ENCODE measurements at places on chromosomes 1 and 21.

DNA sequence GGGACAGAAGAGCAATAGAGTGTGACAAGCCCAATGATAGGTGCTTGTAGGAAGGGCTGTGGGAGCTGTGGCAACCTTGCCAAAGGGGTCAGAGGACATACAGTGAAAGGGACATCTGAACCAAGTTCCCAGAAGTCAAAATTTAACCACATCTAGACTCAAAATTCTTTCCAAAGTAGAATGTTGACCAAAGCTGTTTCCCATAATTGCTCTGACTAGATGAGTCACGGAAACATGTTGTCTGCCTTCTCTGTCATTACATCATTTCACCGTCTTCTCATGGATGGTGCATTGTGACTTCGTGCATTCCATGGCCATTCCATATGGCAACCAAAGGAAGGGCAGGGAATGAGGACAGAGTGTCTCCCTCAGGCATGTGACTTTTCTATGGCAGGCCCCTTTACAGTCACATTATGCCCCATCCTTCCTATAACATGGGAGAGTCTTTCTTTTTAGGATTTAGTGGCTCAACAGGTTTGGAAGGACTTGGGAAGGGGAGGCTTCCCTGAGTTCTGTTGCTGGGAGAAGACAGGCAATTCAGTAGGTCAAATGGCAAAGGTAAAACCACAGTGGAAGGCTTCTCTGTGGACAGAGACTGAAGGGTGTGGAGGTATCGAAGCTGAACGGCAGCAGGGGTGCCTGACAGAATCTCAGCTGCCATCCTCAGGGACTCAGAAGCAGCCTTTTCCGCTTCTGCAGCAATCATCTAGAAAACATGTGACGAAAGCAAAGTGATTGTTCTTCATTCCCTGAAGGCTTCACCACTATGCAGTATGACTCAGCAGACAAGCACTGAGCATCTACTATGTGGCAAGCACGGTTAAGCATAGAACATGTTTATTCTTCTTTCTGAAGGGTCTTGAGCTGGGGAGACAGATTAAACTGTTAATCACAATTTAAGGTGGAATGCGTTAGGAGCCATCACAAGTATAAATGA, 24.7 kb downstream of the NPHS2 start:
- peak; percentile 82 for DNase-seq

DNA sequence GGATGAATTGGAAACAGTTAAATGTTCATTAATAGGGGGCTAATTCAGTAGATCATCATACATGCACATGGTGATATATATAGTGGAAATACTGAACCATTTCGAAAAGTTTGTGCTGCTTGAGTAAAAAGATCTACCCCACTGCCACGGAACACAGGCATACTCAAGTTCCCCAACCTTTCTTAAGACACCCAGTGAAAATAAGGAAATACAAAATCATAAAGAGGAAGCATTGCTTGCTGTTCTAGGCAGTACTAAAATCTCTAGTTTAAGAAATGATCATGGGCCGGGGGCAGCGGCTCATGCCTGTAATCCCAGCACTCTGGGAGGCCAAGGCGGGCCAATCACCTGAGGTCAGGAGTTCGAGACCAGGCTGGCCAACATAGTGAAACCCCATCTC, 37.6 kb upstream of the KIRREL1 start:
- no peak for DNase-seq

GRCh38 chr1:208013210-208013609, 102.3 kb upstream of the CD34 start:
- no peak for DNase-seq

DNA sequence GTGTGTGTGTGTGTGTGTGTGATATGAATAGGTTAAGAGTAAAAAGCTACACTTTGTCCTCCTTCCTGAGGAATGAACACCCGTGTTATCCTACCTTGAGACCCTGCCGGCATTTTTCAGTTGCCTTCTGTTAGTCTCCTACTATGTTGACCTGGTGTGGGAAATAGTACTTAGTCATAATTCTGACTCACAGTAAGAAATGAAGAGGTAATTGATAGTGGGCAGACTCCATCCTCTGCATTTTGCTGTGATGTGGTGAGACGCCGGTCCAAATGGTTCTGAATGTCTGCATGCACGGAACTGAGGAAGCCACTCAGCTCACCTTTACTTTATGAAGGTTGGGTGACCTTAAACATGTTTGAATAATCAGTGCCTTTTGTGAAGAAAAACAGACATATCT, 12.6 kb downstream of the CD101 start:
- DNase-seq: peak; percentile 44

DNA sequence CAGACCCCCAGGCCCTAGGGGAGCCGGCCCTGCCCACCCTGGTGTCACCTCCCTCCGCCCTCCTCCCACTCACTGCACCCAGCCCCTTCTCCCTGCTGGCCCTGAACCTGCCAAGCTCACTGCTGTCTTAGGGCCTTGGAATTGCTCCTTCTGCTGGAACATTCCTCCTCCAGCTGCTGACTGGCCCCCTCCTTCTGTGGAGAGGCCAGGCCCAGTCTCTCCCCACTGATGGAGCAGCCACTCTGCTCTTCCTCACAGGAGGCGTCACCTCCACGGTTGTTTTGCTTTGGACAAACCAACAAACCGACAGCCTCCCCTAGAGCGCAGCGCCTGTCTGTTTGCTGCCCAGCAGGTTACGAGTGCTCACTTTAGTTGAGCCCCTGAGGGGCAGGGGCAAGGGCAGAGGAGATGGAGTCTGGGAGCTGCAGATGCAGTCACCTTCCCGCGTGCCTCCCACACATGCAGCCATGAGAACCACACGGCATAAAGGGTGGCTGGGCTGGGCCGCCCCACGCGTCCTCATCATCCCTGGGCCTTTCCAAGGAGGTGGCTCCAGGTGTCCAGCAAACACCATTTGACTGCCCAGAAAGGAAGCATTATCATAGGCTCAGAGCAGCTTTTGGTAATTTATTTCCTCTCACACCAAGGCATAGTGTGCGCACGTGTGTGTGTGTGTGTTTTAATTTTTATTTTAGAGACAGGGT, 9.4 kb downstream of the OXCT2 start:
- DNase-seq: no peak

- no peak for DNase-seq
These were observed 20.2 kb downstream of the KIF17 start for GRCh38 chr1:20697563-20697962.

DNA sequence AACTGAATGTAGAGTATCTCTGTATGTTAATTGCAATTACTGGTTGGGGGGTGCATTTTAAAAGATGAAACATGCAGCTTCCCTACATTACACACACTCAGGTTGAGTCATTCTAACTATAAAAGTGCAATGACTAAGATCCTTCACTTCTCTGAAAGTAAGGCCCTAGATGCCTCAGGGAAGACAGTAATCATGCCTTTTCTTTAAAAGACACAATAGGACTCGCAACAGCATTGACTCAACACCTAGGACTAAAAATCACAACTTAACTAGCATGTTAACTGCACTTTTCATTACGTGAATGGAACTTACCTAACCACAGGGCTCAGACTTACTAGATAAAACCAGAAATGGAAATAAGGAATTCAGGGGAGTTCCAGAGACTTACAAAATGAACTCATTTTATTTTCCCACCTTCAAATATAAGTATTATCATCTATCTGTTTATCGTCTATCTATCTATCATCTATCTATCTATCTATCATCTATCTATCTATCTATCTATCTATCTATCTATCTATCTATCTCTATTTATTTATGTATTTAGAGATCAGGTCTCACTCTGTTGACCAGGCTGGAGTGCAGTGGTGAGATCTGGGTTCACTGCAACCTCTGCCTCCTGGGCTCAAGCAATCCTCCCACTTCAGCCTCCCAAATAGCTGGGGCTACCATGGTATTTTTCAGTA, 47.8 kb downstream of the CHML start:
- peak; percentile 48 for DNase-seq

DNA sequence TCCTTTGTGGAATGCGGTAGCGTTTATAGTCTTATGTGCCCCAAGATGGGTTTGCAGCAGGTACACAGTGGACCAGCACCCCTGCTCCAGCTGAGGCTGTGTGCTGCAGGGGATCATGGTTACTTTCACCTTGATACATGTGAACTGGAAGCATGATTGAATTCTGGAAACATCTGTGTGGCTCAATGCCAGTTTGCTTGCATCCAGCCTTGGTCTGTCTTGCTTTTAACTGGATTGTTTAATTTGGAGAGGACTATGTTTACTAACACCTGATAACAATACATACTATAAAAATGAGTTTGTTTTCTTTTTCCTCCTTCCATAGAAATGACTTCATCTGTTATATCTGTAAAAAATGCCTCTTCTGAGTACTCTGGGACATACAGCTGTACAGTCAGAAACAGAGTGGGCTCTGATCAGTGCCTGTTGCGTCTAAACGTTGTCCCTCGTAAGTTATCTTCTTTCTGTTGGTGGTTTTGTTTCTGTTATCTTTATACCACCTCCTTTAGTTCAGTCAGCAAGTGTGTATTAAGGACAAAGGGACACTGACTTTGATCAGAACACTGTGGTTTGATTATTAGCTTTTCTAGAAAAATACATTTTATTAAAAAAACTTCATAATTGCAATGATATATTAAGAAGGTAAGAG, 47.7 kb downstream of the CXADR start:
- no peak for DNase-seq

- no peak for DNase-seq
These were observed 37.3 kb downstream of the IFNAR1 start for GRCh38 chr21:33362044-33362555.

DNA sequence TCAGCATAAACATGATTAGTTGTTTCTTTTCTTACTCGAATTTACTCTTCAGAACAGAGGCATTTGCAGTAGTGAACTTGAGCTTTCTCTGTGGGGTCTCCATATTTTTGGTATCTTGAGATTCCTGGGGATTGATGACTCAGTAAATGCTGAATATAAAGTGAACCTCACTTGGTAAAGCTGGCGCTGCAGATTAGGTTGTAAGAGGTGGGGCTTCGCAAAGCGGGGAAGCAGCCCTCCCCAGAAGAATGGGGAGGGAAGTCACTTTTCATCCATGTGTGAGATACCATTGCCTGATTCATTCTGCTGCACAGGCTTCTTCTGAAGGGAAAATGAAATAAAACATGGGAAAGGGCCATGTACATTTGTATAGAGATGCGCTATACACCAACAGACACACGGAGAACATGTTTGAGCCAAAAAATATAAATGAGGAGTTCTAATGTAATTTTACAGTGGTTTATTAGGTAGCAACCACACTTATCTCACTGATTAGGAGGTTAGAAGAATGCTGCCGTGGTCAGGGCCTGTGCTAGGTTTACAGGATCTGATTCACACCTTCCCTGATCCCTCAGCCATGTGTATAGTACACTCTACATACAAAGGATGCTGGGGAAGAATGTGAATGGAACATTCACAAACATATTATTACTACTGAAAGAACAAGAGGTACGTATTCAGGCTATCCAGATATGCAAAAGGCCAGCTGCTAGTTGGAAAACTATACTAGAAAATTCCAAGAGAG, 63.5 kb downstream of the DNTTIP2 start:
- DNase-seq: peak; percentile 89

DNA sequence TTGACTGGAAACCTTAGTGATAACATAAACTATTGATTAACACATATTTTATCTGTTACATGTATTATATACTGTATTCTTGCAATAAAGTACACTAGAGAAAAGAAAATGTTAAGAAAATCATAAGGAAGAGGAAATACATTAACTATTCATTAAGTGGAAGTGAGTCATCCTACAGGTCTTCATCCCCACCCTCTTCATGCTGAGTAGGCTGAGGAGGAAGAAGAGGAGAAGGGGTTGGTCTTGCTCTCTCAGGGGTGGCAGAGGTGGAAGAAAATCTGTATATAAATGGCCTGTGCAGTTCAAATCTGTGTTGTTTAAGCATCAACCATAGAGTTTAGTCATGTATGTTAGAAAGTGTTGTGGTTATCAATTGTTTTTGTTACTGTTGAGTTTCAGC, 66.1 kb upstream of the CHODL start:
- no peak for DNase-seq

- no peak for DNase-seq
These were observed 2.1 kb downstream of the GALNT2 start for GRCh38 chr1:230068952-230069684.

DNA sequence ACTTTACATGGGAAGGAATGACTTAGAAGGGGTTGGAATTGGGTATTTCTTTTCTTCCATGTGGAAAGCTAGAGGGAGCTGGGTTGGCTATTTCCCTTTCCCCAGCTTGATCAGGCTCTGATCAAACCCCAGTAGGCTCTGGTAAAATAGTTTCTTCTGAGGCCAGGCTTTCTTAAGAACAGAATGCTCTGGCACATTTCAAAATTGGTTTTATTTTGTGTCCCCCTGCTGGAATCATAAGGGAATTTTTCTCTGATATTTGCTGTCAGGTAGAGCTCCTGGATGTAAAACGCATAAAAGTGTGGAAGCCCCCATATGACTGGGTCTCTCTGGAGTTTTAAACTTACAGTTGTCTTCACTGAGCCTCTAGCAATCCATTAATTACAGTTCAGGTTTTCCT, 17.1 kb upstream of the APOBEC4 start:
- no peak for DNase-seq

- DNase-seq: no peak
These were observed 18.1 kb upstream of the PDZK1IP1 start for GRCh38 chr1:47207803-47208373.

DNA sequence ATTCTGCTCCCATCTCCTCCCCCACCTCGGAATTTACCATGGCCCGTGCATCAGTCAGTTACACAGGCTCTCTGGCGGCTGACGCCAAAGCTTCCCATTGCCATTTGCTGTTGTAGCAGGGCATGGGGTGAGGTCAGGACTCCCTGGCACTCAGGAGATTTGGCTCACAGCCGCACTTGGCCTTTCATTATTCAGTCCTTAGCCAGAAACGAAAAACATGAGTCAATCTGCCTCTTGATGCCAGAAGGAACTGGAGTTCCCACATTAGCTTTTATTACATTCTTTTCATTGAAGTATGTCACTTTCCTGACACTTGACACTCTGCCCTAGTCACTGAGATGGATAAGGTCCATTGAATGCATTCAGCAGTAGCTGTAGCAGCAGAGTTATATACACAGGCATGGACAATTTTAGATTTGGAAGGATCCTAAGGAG, 260.6 kb downstream of the CACNA1E start:
- DNase-seq: no peak

DNA sequence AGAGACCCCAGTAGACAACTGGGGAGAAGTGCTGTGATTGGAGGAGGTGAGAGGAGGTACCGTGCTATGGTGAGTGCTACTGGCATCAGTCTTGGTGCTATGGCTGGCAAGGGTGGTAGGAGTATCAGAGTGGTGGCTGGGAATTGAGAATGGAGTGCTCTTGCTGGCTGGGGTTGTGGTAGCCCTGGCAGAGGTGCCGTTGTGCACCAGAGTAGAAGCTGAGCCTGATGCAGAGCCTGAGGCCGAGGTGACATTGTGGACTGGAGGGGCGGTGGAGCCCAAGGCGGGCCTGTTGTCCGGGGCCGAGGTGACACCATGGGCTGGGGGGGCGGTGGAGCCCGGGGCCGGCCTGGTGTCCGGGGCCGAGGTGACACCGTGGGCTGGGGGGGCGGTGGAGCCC, 14.6 kb downstream of the TRIM46 start:
- DNase-seq: no peak
